Activated naive CD8-positive, alpha-beta T cell treated with anti-CD3 and anti-CD28 coated beads, Interleukin-2, amount 50 U/mL, for 16 hours (primary cell): ENCODE measurements at places on chromosomes 4 and X.

- DNase-seq, result no peak
These were observed 22.1 kb upstream of the HSD17B10 start for GRCh38 chrX:53456254-53456653.

DNA sequence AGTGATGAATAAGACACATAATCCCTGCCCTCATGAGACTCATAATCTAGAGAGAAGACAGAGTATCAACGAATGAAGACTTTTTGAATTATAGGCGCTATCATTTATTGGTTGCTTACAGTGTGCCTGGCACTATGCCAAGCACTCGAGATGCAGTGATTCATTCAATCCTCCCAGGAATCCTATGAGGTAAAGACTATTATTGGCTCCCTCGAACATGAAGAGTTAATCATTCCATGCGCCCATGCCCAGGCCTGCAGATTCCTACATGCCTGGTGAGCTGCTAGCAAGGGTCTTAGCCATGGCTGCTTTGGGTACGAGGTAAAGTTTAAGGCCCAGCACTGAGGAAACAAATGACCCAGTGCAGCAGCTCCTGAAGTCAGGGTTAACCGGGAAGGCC, 47.0 kb downstream of the TEX13B start:
- no peak for DNase-seq

DNA sequence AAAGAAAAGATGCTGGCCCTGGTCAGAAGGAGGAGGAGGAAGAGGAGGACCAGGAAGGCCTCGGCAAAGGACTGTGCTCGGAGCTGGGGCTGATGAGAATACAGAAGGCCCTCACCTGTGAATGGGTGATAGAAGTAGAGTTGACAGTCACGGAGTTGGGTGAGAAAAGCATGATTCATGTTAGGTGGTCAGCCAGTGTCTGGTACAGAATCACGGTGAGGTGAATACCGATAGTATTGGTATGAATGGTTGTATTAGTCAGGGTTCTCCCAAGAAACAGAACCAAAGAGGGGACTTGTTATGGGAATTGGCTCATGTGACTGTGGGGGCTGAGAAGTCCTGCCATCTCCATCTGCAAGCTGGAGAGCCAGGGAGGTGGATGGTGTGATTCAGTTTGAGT, 32.5 kb upstream of the FAM156A start:
- no peak for DNase-seq

GRCh38 chr4:156537286-156537685, 434.3 kb downstream of the PDGFC start:
- DNase-seq, result no peak

GRCh38 chr4:65310586-65310985, 359.7 kb downstream of the EPHA5 start:
- DNase-seq, result no peak

DNA sequence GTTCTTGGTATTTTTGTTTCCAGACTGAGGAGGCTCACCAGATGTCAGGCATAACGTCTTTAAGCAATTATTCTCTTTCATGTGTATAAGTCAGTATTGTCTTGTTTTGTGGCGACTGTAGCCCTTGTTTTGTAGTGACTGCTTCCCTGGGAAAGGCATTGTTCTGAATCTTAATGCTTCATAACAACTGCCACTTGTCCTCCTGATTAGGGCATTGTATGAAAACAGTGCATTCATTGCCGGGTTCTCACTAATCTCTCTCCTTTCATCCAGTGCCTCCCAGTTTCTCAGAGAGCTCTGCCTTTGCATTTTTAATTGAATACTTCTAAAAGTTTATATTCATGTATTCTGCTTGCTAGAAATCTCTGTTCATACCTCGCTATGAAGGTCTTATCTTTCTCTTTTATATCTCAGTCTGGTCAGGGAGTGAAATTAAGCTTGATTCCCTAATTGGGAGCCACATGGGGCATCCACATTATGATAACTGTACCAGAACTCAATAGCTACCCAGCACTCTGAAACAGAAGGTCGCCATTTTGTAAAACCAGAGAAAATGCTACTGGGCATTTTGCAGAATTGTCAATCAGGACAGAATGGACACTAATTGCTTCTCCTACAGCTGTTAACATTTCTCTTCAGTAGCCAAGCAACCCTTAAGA, 149.8 kb downstream of the GBA3 start:
- DNase-seq, result no peak

DNA sequence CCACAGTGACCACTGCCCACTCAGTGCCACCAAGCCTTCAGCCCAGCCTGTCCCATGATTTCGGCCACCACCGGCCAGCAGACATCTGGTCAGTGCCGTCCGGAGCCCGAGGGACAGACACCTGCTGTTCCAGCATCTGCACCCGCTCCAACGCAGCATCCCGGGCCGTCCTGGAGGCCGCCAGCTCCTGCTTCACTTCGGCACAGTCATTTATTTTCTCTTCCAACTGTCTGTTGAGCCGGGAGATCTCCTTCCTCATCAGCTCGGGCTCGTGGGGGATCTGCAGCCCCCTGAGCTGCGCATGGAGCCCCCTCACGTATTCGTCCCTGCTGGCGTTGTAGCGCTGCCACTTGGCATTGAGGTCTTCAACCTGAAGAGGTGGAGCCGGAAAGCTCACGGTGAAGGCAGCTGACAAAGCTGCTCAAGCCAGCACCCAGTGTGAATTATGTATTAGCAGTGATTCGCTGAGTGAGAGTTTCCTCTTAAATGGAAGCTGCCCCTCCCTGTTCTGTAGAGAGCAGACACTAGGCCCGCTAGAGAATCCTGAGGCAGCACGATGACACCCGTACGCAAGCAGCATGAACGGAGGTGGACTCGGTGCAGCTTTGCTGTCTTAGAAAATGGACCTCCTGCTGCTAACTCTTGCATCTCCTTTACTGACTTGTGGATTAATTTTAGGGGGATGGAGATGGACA, 11.4 kb downstream of the TNIP2 start:
- DNase-seq, result no peak

DNA sequence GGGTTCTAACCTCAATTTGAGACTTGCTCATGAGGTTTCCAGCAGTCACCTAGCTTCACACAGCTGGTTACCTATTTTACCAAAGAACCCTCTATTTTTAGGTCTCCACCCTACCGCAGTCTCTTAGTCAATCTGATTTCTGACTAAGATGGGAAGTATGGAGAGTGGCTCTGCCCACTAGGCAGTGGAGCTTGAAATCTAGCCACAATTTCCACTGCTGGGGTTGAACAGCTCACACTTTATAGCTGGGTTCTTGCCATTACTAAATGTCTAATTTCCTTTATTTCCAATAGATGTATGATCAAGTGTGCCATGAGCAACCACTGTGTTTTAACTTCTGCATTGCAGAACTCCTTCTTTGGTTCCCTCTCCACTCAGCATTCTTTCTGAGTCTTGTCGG, 43.1 kb downstream of the GASK1B start:
- DNase-seq, result no peak

DNA sequence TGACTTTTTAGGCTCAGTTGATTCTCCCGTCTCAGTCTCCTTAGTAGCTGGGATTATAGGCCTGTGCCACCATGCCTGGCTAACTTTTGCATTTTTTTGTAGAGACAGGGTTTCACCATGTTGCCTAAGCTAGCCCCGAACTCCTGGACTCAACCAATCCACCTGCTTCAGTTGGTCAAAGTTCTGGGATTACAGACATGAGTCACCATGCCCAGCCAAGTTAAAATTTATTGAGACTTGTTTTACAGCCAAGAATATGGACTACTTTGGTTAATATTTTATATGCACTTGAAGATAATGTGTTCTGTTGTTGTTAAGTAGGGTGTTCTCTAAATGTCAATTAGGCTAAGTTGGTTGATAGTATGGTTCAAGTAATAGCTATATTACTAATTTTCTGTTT, 58.7 kb downstream of the CYTL1 start:
- no peak for DNase-seq

- DNase-seq, result no peak
These were observed 147.6 kb upstream of the NPY2R start for GRCh38 chr4:155060873-155061272.

DNA sequence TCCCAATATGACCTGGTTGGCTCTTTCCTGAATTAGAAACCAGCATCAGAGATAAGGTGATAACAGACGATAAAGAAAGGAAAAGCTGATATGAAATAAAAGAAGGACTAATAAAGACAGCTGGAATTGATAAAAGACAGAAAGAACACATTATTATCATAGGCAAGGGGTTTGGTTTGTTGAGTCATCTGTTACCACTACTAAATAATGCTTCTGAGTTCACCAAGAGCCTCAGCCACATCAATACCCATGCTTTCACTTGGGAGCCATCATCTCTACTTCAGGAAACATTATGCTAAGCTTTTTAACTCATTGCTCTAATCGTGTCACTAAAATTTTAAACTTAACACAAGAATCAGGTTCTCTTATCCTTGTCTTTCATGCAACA, 27.6 kb downstream of the ANXA5 start:
- DNase-seq, result no peak

DNA sequence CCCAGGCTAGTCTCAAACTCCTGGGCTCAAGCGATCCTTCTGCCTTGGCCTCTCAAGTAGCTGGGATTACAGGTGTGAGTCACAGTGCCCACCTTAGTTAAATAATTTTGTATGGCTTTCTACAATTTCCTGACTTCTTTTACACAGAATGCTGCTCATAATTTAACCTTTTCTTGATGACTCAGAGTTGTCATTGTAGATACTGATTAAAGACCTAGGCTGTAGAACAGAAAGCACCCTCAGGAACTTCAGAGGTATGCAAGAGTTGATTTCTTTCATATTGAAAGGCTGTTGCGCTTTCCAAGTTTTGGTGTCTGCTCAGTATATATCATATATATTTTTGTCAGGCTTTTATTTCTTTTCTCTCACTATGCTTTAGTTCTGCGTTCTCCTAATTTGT, 21.1 kb upstream of the GPR34 start:
- no peak for DNase-seq

GRCh38 chr4:31307029-31307428, 586.9 kb downstream of the PCDH7 start:
- no peak for DNase-seq

DNA sequence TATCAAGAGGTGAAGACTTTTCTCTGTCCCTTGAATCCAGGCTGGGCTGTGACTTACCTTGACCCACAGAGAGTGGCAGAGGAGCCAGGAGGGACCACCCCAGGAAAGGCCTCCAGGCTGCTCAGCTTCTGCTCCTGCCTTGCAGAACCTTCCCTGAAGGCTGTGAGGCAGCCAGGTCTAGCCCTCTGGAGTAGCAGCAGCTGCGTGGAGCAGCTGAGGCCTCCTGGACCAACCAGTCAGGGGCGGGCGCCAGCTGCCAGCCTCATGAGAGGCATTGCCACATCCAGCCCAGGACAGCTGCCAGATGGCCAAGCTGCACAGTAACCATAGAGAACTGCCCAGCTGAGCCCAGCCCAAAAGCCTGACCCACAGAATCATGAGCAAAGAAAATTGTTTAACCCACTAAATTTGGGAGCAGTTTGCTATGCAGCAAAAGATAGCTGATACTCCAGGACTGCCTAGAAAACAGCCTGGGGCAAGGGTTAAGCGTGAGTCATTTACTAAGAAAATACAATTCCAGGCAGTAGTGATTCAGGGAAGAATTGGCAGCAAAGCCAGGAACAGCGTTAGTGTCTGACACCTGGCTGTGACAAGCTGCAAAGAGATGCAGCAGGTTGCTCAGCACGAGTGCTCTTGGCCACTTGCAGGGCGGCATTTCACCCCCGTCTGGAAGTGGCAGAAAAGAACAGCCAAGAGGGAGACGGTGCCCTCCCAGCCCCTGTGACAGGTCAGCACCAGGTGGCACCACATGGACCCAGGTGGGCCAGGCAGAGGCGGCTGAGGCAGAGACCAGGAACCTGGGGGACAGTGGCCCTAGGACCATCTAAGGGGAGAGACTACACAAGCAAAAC, 14.7 kb upstream of the PDE6B start:
- no peak for DNase-seq

DNA sequence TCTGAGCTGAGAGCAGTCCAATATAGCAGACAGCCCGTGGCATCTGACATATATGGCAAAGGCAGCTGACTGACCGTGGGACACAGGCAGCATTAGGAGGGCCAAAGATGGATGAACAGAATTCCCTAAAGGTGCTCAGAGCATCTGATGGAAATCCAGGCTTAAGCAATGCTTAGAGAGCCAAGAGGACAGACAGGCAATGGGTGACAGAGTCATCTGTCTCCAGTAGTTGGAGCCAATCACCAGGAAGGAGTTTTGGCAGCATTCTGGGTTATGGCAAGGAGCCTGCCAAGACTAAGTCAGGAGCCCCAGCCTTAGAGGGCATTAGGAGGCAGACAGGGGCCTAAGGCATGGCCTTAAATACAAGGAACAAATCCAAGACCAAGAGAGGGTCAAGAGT, 153.3 kb upstream of the USP9X start:
- no peak for DNase-seq

- no peak for DNase-seq
These were observed 64.4 kb downstream of the AFF1 start for GRCh38 chr4:86999136-86999643.

- DNase-seq, result no peak
These were observed 540.8 kb downstream of the ADGRL3 start for GRCh38 chr4:61740886-61741285.

DNA sequence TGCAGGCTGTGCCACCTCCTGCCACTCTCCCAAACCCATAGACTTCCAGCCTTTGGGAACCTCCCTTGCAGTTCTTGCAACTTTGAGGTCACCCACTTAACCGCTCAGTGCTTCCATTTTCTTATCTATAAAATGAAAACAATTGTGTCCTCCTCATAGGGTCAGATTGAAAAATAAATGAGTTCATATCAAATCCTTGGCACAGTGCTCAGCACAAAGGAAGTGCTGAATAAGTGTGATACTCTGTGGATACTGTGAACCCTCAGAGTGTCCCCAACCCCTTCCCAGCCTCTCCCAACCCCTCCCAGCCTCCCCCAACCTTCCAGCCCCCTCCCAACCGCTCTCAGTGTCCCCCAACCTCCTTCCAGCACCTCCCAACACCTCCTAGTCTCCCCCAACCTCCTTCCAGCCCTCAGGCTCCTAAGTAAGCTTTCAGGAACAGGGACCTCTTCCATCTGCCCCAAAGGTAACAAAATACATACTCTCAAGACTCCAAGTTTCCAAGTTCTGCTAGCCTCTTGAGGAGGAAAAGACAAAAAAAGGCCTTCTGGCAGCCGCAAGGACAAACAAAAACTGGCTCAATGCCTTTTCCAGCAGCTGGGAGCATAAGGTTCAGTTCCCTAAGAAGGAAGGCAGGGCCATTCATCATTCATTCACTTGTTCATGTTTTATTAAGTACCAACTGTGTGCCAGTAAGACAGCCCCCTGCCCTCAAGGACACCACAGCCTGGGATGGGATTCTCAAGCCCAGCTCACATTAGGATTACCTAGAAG, 46.1 kb upstream of the LGI2 start:
- no peak for DNase-seq

GRCh38 chr4:112818594-112818965, 181.6 kb downstream of the LARP7 start:
- no peak for DNase-seq

- no peak for DNase-seq
These were observed 424 bp upstream of the ZNF330 start for GRCh38 chr4:141220271-141220670.

DNA sequence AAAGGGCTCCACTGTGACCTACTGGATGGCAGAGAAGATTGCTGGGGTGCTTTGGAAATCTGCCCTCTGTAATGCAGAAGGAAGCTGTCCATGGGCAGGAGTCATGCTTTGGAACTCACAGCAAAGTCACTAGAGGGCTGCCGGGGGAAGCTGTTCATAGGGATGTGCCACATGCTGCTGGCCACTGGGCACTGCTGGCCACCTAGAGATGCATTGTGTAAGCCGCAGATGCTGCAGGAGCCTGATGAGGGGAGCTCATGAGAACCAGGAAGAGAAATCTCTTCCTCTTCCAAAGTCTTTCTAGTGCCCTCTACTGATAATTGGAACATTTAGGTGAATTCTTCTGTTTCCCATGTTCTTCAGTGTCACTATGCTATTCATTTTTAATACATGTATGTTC, 31.2 kb upstream of the UXT start:
- no peak for DNase-seq
